ENCODE measurements at places on chromosomes 11 and 22.

- DNase-seq: no peak
Observed at GRCh38 chr11:6481924-6482275, 599 bp downstream of the TIMM10B start.

DNA sequence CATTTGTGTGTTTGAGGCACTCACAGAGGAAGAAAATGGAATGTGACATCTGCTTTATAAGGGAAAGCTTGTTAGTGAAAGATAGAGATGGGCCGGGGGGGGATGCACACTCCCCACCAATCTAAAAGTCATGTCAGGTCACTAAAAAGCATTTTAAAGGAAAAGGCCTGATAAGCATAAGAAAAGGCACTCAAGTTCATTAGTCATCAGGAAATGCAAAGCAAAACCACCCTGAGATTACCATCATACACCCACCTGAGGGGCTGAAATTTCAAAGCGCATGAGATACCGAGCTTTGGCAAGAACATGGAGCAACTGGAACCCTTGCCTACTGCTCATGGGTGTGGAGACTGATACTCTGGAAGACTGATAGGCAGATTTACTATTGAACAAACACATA, 77.9 kb upstream of the ANO1 start:
- no peak for DNase-seq

DNA sequence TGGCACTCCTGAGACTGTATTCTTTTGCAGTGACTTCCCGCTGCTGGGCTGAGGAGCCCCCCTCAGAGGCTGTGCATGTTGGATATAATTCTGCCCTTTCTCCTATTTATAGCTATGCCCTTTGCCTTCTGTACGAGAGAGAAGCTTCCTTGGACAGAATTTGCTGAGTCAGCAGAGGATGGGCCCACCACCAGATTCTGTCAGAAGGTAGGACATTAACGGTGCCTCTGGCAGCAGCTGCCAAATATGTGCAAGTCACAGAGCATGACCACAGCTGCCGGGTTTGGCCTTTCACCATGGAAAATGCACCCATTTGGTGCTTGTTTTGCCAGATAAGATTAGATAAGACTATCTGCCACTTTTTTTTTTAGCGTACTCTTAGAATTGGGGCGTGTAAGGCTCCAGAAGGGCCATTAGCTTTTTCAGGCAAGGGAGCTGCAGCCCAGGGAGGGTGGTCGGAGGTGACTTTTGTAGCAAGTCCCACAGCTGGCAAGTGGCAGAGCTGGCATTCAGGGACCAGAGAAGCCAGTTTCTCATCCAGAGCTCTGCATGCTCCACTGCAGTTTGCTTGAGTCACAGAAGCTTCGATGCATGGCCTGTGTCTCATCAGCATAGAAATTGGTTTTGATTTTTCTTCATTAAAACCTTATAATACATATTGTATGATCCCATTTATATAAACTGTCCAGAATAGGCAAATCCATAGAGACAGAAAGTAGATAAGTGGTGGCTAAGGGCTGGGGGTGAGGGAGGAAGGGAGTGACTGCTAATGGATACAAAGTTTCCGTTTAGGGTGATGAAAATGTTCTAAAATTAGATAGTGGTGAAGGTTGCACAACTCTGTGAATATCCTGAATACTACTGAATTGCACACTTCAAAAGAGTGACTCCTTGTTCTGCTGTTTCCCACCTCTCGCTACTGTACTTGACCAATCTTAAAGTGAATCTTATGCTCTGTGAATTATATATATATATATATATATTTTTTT, 15.8 kb downstream of the UPB1 start:
- no peak for DNase-seq

DNA sequence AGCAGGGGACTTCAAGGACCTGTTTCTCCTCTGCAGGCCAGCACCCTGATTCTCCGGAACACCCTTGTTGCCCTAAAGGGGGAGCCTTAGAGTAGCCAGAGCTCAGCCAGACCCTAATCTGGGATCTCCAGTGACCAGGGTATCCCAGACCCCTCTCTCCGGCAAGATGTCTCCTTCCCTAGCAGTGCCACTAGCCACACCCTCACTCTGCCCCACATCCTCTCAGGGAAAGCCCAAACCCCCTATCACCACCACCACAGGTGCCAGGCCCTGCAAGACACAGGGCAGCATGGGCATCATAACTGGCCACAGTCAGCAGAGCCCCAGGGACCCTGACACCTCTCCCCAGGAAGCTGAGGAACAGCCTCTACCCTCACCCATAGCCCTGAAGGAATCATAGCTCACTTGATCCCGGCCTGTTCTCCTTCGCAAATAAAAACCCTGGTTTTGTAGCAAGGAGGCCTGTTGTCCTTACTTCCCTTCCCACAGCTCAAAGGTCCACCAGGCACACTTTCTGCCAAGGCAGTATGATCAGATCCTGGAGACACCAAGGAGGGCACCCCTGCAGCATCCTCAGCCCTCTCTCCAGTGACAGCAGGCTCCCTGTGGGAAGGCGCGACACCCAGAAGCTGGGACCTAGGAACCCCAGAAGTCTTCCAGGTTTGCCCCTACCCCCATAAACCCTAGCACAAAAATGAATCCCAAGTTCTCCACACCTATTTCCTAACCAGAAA, 4.6 kb downstream of the CFL1 start:
- DNase-seq: no peak

DNA sequence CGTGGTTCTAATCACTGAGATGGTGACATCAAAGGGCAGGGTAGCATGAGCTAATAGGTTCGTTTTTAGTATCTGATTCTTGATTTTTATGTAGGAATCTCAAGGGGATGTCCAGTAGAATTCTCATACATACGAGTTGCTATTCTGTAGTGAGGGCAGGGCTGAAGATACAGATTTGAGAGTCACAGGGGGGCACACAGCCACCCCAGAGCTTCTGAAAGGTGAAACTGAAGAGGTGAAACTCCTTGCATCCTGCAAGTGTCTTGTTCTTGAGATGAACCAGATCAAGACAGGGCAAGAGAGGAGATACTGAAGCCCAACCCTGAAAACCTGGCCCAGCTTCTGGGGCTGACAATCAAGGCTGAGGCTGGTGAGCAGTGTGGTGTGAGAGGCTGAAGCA, 35.6 kb upstream of the TMEM123 start:
- DNase-seq: no peak

GRCh38 chr11:35082321-35083180, 56.4 kb upstream of the CD44 start:
- peak; percentile 61 for DNase-seq

DNA sequence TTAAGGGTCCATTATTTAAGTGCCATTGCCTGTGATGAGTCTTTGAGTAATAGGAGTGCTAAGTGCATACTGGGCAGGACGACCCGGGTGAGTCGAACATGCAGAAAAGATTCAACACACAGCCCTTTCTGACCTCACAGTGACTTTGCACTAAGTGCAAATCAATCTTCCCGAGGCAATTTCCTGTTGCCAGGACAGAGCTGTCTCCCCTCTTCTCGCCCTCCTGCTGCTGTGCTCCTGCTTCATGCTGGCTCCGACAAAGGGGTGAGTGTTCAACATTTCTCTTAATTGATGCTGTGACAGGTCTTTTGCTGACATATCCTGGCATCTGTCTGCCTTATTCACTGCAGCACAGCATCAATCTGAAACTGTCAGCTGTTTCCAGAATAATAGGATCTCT, 42.0 kb downstream of the MCHR1 start:
- no peak for DNase-seq

- no peak for DNase-seq
Observed at GRCh38 chr11:21588754-21589153, 604.1 kb upstream of the ANO5 start.

DNA sequence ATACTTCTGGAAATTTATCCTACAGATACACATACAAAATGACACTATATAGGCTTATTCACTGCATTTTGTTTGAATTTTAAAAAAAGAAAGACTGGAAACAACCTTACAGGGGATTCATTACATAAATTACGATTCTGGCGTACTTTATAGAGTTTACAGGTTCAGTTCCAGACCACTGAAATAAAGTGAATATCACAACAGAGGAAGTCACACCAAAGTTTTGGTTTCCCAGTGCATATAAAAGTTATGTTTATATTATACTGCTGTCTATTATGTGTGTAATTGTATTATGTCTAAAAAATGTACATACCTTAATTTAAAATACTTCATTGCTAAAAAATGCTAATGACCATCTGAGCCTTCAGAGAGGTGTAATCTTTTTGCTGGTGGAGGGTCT, 62.0 kb downstream of the EMSY start:
- no peak for DNase-seq

GRCh38 chr11:45412051-45412471, 125.9 kb upstream of the SYT13 start:
- no peak for DNase-seq

GRCh38 chr11:118001494-118001971, 15.3 kb downstream of the IL10RA start:
- DNase-seq: no peak

GRCh38 chr22:28855355-28856094, 27.8 kb upstream of the ZNRF3 start:
- DNase-seq: peak; percentile 8

GRCh38 chr11:122516686-122517085, 138.8 kb upstream of the UBASH3B start:
- DNase-seq: no peak

DNA sequence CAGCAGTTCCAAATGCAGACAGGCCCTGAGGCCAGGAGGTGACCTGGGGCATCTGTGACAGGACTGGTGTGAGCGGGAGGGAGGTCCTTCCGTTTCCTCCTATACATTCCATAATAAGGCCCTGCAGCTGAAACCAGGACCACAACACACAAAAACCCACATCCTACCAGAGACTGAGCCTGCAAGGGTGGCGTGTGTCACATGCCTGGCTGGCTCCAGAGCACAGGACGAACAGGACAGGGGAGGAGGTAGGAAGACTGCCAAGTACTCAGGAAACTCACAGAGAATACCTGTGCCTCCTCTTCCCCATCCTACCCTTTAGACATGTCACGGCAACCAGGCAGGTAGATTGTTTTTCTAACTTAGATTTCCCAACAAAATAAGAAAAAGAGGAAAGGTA, 103.9 kb downstream of the ARL14EP start:
- no peak for DNase-seq
